ENCODE measurements at places on chromosomes 1 and 21. TPM values are rescaled to one million over a fixed set of nuclear protein-coding genes. Genes with fewer than 3 reads are reported as not detected.

The MRPL9 gene
- 95.0 TPM for total RNA-seq

The SAMSN1 gene
- total RNA-seq, result 121 TPM

The COL8A2 gene
- total RNA-seq, result 0.19 TPM

The AGMAT gene
- total RNA-seq, result 8.0 TPM

The EPHA10 gene
- not detected for total RNA-seq

The PKP1 gene
- total RNA-seq, result not detected

The ADGRL4 gene
- not detected for total RNA-seq

All from activated naive CD8-positive, alpha-beta T cell treated with anti-CD3 and anti-CD28 coated beads, Interleukin-2, amount 10 ng/mL, durations not matched to agents 7 days and 5 days (primary cell).